ENCODE measurements at places on chromosomes 3 and 15.

DNA sequence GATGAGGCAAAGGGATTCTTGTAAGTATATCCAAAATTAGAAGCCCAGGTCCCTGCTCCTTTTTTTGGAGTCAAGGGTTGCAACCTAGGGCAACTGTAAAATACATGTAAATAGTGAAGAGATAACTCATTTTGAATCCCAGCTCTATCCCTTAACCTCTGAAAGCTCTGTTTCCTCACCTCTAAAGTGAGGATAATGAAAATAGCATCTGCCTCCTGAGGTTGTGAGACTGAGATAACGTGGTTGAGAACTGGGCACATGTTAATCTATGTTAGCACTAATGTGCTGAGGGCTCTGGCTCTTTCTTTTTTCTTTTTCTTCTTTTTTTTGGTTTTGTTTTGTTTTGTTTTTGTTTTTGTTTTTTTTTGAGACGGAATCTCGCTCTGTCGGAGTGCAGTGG lies 4.8 kb upstream of the NKTR start:
- no peak for DNase-seq

- DNase-seq, result no peak
Observed at GRCh38 chr15:92020207-92020606, 166.7 kb downstream of the SLCO3A1 start.

DNA sequence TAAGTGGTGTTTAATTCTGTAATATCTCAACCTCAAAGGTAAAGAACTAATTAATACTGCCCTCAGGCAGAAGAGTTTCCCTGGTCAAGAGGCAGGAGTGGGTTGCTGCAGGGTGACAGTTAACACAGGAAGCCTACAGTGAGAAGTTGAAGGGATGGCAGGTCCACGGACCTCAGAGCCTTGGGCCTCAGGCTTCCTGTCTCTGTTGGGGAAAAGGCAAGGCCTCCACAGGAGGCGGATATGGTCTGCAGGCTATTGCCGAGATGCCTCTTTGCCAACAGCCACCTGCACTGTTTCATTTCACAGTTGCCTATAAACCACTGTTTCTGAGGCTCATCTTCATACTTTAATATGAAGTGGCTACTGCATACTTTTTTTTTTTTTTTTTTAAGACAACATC lies 33.3 kb upstream of the RPN1 start:
- no peak for DNase-seq

DNA sequence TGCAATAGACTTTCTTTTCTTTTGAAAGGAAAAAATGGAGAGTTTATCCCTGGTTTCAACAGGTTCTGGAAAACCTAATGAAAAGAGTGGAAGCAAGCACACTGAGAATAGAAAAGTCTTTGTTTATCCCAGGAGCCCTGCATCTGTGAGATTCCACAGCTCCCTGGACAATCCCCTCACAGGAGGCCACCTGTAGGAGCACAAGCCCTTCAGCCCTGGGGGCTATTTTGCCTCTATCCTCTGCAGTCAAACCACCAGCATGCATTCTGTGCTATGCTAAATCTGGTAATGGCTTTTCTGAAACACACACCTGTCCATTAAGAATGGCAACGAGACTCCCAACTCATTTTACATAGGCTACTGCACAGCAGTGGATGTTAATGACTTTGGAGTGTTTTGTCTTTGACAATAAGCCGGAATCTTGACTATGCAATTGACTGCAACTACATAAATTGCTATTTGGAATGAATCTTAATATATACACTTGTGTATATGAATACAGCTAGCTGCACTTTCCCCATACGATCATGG lies 369.4 kb downstream of the NR2F2 start:
- DNase-seq, result no peak

DNA sequence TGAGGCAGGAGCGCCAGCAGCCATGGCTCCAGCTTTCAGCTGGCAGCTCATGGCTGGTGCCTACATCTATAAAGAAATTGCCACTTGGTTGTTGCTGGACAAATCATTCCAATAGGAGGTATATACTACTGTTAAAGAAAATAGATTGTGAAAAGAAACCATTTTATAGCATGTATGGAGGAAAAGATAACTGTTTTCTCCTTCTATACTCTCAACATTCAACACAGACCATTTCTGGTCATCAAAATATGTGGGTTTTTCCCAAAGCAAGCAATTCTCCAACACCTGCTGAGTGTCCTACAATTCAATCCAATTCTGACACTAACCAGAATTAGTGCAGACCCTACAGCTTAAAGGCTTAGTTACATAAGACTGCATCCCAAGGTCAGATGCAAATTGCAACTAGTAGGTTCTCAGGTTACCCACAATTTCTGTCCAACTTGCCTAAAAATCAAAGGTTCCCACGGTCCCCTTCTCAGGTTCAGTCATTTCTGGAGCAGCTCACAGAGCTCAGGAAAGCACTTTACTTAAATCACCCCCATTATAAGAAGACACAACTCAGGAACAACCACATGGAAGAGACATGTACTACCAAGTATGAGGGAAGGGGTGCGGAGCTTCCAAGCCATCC lies 42.4 kb upstream of the STRIT1 start:
- no peak for DNase-seq
